ENCODE measurements at places on chromosomes 1 and 21.

GRCh38 chr1:199113265-199113869 lies 474.5 kb downstream of the PTPRC start:
- DNase-seq: no peak

DNA sequence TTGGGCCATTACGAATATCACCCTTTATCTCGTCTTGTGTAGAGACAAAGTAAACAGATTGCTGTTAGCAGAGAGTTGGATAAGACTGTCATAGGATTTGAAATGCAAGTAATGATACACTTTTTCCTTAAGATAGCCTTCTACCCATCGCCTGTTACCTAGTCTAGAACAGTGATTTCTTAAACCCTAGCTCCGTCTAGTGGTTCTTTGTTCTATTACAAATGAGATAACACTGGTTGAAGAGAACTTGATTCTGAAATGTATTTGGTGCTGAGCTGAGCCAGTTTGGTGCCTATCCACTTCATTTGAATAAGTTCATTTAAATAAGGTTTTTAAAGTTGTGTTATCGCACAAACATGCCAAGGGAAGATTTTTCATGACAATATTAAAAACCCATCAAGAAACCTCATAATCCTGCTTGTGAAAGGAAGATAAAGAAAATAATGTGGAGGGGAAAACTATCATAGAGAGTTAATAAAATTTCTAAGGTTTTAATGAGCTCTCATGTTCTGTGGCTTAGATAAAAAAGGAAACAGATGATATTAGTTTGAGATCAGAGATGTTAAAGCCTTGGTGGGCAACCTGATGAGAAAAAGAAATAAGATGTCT lies 1.5 kb upstream of the KCNH1 start:
- DNase-seq: no peak

DNA sequence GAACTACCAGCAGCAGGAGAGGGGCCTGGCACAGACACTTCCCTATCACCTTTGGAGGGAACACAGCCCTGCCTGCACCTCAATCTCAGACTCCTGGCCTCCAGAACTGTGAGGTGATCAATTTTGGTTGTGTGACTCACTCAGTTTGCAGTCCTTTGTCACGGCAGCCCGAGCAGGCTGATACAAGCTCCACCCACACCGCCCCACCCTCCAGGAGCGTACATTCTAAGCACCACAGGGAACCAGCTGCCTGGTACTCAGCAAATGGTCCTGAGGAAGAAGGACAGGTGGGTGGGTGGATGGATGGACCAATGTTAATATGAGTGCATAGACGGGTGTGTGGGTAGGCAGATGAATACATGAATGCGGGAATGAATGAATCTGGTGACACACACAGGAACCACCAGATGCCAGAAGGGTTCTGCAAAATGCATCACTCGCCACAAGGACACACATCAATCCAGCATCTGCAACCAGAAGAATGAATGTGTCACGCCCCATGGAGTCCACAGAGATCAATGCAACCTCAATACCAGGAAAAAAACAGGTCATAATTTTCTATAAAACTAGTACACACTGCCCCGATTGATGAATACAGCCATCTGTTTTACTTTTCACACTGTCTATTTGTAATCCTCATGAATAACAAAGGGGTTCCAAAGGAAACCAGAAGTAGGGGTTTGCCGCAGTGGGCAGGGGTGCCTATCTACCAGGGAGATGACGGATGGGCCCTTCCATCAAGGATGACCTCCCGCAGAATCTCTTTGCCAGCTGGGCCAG lies 284.5 kb downstream of the NPHP4 start:
- no peak for DNase-seq

- DNase-seq: no peak
Observed at GRCh38 chr1:178465011-178465410, 31.8 kb downstream of the CLEC20A start.

- no peak for DNase-seq
Observed at GRCh38 chr1:240109130-240109529, 17.4 kb downstream of the FMN2 start.

DNA sequence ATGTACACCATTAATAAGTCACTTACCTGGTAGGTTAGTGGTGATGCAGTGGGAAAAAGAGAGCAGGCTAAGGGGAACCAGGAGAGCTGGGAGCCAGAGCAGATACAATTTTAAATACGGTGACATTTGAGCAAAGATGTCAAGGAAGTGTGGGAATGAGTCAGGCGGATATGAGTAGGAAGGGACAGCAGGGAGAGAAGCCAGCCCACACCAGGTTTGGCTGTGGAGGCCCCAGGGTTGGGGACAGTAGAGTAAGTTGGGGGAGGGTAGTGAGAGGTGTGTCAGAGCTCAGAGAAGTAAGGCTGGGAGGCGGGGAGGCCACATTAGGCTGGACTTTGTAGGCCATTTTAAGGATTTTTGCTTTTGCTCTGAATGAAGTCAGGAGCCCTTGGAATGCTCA lies 482.0 kb downstream of the DISC1 start:
- no peak for DNase-seq

DNA sequence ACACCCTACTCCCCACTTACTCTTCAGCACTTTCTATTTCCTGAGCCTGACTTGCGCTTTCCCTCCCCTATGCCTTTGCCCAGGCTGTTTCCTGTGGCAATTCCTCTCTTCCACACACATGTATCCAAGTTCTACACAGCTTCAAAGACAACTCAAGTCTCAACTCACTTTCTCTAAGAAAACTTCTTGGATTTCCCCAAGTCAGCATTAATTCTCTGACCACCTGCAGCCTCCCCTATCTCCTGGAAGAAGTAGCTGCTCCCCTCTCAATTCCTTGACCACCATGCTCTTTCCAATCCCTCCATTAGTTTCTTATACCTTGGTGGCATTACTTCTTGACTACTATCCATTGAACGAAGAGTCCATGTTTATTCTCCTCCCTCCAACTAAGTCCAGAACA lies 42.8 kb downstream of the NMNAT2 start:
- DNase-seq: no peak

- no peak for DNase-seq
Observed at GRCh38 chr1:94094469-94095111, 26.4 kb downstream of the ABCA4 start.

- no peak for DNase-seq
Observed at GRCh38 chr1:82845866-82846265, 1045.1 kb downstream of the ADGRL2 start.
